ENCODE measurements at places on chromosomes 16 and 17. TPM values are rescaled to one million over a fixed set of nuclear protein-coding genes. Genes with fewer than 3 reads are reported as not detected.

Gene LPO
- polyA plus RNA-seq: not detected

Gene UNC13D
- polyA plus RNA-seq: 42.0 TPM

Gene GPATCH8
- polyA plus RNA-seq: 66.3 TPM

Gene C16orf89
- not detected for polyA plus RNA-seq

Gene IFI35
- polyA plus RNA-seq: 63.7 TPM

Gene HSD17B1
- 0.39 TPM for polyA plus RNA-seq

Gene ASPHD1
- polyA plus RNA-seq: not detected

Gene HSPB9
- 0.15 TPM for polyA plus RNA-seq

Gene FOXN1
- polyA plus RNA-seq: not detected

All from IgD-negative memory B cell (primary cell).